Left ventricle myocardium superior (tissue), 1 donor: ENCODE measurements at places on chromosomes 1 and 21. TPM values are rescaled to one million over a fixed set of nuclear protein-coding genes. Genes with fewer than 3 reads are reported as not detected.
A peak's percentile ranks its signal among the peaks of the same experiment; 100 is the strongest.

- peak; percentile 49 for DNase-seq
These were observed at the start of gene RGS4 for GRCh38 chr1:163069142-163069541. Gene RGS4, plus strand, starts transcription at chr1:163069361. Its CDS starts 124 bp downstream, at chr1:163069485.

Gene INSRR
- 0.72 TPM for total RNA-seq

Gene B3GALT5
- total RNA-seq, result 0.10 TPM

DNA sequence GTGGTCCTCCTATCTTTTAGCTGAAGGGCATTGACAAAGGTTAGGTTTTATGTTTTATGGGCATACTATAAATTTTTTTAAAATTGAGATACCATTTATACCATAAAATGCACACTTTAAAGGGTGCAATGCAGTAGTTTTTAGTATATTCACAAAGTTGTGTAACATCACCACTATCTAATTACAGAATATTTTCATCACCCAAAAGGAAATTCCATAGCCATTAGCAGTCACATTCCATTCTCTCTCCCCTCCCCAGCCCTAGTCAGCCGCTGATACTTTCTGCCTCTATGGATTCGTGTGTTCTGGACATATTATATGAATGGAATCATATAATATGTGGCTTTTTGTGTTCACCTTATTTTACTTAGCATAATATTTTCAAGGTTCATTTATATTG is 135.8 kb upstream of the B3GALT2 start:
- no peak for DNase-seq

DNA sequence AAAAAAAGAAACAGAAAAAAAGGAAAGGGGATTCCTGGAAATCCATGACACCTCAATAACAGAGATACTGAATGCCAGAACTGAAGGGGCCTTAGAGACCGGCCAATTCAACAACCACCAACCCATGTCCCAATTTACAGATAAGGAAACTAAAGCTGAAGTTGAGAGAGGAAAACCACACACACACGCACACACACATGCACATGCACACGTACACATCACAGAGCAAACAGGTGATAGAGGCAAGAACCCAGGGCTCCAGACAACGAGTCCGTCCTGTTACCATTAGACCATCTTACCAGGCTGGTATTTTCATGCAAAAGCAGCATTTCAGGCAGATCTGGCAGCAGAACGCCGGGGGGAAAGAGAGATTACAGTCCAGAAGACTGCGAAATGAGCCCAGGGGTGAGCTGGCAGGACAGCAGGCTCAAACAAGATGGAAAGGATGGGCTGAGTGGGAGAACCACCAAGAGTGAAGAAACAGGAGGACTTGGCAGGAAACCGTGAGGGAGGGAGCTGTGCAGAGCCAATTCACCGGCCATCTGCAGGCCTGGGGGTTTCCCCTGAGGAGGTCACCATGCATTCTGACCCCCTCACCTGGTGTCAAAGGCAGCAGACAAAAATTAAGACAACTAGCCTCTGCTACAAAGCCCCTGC is 43.5 kb downstream of the PAFAH2 start:
- no peak for DNase-seq

Gene GJC2
- total RNA-seq, result 1.7 TPM

Gene TLCD4
- 59.6 TPM for total RNA-seq

Gene PRDM16
- total RNA-seq, result 17.7 TPM

DNA sequence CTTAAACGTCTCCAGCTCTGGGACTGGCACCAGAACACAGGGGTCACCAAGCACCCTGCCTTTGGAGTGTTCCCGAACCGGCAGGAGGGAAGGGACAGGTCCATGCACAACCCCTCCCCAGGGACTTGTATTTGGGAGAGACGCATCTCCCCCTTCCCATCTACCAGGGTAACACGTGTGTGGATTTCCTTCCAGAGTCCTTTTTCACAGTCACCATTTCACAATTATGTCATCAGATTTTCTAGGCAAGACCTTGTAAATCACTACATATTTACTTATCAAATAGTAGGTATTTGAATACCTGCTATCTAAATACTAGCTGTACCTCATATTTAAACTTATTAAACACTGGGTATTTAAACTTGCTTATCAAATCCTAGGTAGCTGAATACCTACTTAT is 57.4 kb upstream of the AJAP1 start:
- no peak for DNase-seq

- peak; percentile 83 for DNase-seq
These were observed 54.4 kb downstream of the MAB21L3 start for GRCh38 chr1:116165572-116165971.

- DNase-seq, result peak; percentile 62
These were observed 82.8 kb upstream of the KCNE2 start for GRCh38 chr21:34280959-34281358.

DNA sequence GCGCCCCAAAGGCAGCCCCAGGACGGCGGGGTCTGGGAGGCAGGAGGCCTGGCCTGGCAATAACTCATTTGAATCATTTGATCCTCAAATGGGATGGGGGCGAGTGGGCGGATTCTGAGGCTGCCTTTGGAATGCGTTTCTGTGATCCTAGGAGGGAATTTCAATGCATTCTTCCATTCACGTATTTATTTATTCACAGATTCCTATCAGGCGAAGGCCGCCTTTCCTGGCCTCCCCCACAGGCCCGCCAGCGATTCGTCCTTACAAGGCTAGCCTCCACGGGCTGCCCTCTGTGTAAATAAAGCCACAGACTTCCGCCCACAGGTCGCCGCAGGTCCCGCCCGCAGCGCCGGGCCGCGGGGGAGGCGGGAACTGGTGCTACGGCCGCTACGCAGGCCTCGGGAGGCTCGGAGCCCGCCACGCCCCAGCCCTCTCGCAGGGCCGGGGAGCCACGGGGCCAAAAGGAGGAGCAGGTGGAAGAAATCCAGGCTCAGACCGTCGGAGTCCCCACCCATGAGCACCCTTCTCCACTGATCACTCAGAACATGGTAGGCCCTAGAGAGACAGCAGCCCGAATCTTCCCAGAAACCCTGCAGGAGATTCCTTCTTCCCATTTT is 31.3 kb upstream of the JUN start:
- DNase-seq, result peak; percentile 90

Gene KLF17
- total RNA-seq, result not detected

Gene CFHR1
- total RNA-seq, result not detected

DNA sequence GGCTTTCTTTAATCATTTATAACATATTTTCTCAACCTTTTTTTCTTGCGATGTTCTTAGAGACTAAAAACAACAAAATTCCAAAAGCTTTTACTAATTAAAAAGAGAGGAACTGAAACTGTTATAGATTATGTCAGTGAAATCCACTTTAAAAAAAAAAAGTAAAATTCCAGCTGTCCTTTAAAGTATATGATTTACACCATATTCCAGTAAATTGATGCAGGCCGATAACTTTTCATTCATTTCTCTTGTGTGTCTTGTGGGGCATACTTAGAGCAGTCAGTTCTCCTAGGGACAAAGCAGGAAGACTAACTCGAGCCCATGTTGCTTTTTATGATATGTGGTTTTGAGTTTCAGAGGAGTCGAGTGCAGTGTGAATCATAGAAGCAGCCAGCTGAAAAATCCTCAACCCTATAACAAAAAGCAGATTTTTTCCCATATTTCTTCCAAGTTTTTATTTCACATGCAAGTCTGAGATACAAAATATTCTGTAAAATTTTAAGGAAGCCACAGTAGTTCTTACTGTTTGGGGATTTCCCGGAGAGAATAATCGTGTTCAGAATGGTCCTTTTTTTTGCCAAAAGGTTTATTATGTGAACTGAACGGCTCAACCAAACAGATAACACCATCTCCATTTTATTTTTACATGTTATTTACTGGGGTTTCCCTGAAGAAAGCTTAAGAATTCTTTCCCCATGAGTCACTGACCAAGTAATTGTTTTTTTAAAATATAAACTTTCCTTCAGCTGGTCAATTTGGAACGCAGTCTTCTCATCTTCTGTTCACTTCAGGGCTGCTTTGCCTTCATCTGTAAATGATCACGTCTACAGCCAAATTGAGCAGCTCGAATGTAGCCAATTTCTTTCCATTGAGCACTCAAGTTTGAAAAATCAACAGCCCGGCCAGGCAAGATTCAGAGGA is 77.0 kb upstream of the C1orf105 start:
- DNase-seq, result no peak

GRCh38 chr1:105830571-105831146 is 1225.8 kb upstream of the PRMT6 start:
- no peak for DNase-seq

DNA sequence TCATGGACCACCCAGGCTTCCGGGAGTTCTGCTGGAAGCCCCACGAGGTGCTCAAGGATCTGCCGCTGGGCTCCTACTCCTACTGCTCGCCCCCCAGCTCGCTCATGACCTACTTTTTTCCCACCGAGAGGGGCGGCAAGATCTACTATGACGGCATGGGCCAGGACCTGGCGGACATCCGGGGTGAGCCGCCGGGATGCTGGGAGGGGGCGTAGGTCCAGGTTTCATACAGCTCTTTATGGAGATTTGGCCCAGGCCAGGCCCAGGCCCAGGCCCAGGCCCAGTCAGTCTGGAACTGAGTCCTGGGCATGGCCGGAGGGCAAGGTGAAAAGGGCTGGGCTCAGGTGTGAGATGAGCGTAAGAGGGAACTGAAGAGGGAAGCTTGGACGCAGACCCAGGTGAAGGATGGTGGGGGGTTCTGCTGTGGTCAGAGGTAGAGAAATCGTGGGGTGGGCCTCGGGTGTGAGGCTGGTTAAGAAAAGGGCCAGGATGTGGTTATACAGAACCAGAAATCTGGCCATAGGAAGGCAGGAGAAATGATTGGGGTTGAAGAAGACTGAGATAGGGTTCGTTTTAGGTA is 23.0 kb downstream of the DISP3 start:
- DNase-seq, result no peak

DNA sequence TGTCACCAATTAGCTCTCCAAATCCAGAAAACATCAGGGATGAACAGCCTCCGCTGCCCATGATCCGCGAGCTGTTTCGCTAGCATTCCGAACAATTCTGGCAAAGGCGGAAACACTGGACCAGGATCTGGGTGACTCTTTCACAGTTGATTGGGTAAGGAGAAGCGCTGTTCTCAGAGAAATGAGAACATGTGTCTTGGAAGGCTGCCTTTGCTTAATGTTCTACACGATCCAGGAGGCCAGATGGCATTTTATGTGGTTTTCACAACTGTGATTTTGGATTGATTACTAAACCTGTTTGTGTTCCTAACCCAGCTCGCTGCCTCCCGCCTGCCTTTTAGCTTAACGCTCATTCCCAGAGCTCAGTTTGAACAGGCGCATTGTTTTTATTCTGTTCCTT is 144.0 kb downstream of the KIF26B start:
- no peak for DNase-seq

DNA sequence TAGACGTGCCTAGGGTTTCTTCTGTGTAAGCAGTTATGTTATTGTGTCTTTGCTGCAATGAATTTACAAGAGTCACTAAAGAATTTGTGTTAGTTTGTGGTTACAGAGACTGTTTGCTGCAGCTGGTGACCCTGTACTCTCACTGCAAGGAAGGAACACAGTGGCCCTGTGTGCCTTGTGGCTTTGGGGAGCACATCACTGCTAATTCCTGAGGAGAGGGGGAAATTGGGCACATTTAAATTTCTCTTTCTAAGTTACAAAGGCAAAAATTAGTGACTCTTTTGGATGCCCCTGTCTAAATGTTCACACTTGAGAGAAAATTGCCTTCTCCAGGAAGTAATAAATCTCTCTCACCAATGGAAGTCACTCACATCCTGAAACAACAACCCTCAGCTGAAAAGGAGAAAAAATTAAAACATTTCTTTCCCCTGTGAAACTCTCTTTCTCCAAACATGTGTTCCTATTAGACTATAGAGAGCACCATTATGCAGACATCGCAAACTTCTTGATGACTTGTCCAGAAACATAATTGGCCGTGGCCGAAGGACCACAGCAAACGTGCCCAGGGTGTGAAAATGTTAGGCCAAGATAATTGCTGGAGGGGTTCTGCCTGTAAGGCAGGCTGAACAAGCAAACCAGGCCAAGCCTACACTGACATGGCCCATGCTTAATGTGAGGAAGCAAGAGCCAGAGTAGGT is 32.3 kb upstream of the SPAG17 start:
- no peak for DNase-seq

Gene HRNR
- not detected for total RNA-seq

DNA sequence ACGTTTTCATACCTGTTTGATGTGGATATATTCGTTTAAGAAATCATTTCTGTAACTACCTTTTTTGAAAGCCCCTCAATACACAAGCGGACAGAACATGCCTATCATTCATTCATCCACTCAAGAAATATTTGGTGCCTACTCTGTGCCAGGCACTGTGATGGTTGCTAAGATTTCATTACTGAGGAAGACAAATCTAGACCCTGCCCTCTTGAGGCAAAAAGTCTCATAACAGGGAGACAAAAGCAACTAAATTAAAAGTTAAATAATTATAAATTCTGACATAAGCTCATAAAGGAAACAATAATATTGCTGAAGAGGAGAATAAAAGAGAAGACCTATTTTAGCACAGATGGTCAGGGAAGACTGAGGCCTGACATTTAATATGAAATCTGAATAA is 203.5 kb upstream of the ZNHIT6 start:
- DNase-seq, result no peak

Gene RWDD3
- total RNA-seq, result 15.9 TPM

DNA sequence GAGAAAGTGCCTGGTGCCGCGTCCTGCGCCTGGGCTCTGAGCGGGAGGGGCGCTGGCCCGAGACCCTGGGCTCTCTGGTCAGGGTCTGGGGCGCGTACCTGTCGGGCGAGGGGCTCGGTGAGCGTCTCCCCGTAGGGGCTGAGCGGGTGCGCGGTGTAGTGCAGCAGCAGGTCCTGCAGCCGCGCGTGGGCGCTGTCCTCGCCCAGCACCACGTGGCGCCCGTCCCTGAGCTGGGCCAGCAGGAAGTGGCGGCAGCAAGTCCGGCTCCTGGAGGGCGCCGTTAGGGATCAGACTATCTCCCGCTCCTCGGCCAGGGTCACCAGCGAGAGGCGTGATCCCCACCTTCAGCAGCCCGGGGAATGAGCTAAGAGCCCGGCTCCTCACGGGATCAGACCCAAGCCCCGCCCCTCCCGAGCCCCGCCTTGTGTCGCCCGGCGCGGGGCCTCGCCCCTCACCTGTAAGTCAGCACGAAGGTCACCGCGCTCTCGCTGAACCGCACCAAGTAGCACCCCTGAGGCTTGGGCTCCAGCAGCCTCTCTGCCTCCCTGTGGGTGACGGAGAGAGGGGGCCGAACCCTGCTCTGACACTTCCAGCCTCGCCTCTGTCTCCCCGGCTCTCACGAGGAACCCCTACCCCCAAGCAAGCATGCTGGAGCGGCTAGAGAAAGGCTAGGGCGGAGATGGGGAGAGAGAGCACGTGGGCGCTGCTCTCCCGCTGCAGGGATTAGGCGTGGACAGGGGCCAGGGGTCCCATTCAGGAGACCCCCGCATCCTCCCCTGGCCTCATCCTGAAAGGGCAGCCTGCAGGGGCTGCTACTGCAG is 2.7 kb downstream of the SH2D2A start:
- peak; percentile 81 for DNase-seq
